ENCODE measurements at places on chromosomes 6 and 20.
A peak's percentile ranks its signal among the peaks of the same experiment; 100 is the strongest.

- no peak for DNase-seq
These were observed 173.9 kb downstream of the LRFN2 start for GRCh38 chr6:40413239-40413638.

- DNase-seq = peak; percentile 67
These were observed 9.0 kb downstream of the ATF6B start for GRCh38 chr6:32118782-32119628.

GRCh38 chr6:47464052-47464451, 13.5 kb upstream of the CD2AP start:
- DNase-seq = no peak

GRCh38 chr6:160735523-160735922, 33.5 kb downstream of the PLG start:
- DNase-seq = no peak

DNA sequence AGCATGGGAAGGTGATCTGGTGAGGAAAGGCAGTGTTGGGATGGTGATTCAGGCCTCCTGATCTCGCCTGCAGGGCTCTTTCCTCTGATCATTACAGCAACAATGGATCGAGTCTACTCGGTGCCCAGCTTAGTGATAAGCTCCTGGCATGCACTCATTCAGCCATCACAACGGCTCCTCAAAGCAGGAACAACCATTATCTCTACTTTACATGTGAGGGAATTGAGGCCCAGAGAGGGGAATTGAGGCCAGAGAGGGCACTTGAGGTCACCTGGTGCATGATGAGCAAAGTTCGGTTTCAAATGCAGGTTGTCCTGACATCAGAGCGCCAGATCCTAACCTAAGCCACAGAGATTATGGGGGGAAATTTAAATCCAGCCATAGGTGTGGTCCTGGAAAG, 42.0 kb upstream of the BPIFA2 start:
- no peak for DNase-seq

DNA sequence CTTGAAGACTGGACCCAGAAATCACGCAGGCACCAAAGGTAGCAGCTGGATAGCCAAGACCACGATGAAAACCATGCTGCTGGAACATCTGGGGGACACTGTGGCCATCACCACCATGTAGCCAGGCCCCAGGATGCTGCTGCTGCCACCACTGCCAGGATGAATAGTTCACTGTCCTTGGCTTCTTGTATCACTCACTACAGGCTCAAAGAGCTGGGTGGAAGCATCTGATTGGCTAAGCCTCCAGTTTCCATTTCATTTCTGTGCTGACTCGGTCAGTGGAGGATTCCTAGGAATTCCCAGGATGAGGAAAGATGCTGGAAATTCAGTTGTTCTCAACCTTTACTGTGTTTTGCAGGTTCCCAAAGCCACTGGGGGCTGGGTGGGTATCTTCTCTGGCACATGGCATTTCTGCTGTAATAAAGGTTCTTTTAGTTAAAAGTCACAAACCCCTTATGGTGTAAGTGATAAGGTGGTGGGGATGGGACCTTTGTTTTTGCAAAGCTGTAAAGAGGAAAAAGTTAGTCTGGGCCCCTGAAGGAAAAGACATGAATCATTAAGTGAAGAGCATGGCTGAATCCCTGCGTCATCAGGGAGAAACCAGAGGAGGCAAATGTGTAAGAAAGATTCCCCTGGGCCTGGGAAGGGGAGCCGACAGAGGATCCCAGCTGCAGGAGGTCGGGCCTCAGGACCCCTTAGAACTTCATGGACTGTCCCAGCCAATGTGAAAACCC, 75.6 kb upstream of the RNF24 start:
- no peak for DNase-seq

DNA sequence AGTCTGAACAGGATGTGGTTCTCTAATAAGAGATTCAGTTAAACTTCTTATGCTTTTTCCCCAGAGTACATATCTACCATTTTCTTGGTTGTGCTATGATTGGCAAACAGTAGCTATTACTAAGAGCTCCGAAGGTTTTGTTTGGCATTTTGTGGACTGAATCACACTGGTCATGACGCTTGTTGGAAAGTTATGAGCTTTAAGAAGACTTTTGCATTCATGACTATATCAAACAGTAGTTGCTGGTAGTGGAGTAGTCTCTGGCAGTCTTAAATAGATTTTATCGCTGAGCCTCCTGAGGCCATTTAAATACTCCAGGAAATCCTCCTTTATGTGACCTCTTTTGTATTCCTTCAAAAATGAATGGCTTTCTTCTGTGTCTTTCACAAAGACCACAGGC, 40.8 kb downstream of the CCDC170 start:
- no peak for DNase-seq

DNA sequence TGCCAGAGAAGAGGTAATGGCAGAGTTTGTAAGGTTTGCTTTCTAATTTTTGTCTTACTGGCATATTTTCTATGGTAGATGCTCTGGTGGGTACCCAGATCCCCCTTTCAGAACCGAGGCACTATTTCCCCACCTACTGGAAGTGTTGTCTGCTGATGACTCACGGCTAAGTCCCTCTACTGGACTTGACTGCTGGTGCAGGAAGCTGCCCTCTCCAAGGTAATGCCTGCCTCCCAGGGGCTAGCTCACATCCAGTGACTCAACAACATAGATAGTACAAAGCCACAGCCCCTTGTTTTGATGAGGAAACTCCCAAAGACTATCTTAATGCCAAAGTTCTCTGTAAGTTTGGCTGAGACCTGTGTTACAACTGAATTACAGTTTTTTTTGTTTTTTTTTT, 285.4 kb upstream of the FLRT3 start:
- DNase-seq = no peak

GRCh38 chr20:37936041-37936440, 33.1 kb downstream of the VSTM2L start:
- no peak for DNase-seq

- no peak for DNase-seq
These were observed 8.2 kb upstream of the PXDC1 start for GRCh38 chr6:3759646-3760232.

- DNase-seq = no peak
These were observed 16.6 kb upstream of the HCK start for GRCh38 chr20:32035426-32035779.

DNA sequence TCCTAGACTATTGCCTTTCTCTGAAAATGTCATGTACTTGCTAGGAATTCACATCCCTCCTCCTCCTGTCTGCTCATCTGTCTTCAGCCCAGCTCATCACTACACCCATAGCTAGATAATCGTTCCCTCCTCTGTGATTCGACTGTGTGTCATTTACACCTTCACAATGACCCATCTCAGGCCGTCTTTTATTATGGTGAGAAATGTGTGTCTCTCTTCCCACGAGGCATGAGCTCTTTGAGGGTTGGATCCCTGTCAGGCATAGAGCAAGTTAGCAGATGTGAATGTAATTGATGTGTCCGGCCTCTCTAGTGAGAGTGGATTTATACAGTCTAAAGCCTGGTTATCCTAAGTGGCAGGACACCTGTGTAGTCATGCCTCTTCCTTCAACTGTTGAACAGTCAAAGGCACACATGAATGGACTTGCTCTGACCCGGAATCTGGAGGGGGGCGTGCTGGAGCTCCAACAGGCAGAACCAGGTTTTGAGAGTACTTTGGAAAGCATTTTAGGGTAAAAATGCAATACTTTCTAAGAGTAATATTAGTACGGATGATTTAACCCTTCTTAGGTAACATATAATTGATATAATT, 182.1 kb downstream of the UTRN start:
- no peak for DNase-seq

GRCh38 chr6:41161851-41162552, 914 bp downstream of the TREM2 start:
- DNase-seq = no peak

GRCh38 chr20:50421356-50422340, 88.5 kb upstream of the PTPN1 start:
- no peak for DNase-seq

DNA sequence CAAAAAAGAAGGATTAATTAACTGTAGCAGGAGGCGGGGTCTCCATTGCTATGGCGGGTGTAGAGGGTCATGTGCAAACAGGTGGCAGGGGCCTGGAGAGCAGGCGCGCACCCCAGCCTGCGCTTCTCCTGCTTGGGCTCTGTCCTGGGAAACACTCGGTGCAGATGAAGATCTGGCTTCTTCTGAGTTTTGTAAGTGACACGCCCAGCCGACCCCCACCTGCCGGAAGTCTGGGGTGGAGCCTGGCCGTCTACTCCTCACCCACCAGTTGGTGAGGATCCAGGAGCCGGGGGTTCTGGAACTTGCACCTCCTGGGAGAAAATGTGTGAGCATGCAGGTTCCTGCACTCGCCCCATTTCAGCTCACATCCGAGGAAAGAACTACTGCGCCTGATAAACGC, 19.3 kb downstream of the PMEPA1 start:
- no peak for DNase-seq

GRCh38 chr6:21748343-21749056, 154.9 kb downstream of the SOX4 start:
- DNase-seq = no peak

DNA sequence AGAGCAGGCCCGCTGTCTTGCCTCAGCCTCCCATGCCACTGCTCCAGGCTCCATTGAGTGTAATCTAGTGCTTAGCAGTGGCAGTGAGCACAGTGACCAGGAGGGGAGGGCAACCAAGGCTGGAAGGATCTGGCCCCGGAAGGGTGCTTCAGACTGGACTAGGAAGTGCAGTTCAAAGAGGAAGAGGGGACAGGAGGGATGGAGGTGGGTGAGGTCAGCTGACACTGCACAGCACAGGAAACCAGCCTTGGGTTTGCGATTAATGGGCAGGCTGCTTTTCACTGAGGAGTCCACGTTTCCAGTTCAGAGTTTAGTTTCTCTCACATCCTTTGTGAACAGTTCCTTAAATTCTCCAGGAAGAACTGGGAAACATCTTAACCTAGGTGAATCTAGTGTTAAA, 46.9 kb downstream of the CDS2 start:
- DNase-seq = no peak

GRCh38 chr20:40503119-40503518, 185.9 kb downstream of the MAFB start:
- DNase-seq = no peak

DNA sequence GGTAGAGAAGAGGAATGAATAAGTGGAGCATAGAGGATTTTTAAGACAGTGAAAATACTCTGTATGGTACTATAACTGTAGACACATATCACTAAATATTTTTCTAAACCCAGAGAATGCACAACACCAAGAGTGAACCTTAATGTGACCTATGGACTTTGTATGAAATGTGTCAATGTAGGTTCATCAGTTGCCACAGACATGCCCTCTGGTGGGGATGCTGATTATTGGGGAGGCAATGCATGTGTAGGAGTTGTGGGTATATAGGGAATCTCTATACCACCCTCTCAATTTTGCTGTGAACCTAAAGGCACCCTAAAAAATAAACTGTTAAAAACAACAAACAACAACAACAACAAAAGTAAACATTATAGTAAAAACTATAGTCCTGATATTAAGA, 293.7 kb downstream of the RNF144B start:
- DNase-seq = no peak

GRCh38 chr6:158041788-158042187, 60.1 kb downstream of the SYNJ2 start:
- DNase-seq = no peak

DNA sequence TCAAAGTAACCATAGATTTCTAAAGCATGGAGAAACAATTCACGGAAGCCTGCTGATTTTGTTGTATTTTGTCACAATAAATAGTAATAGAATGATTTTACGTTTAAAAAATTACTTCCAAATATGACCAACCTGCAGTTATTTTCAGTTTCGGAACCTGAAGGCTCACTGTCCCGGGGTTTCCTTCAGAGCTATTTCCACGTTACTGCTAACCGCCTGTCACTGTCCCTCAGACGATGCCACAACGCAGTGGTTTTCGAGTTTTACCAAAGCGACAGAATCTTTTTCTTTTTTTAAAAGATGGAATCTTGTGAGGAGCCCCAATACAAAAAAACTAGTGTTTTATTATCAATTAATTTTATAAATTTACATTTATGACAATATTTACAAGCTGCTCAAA, 40.5 kb downstream of the PSMG4 start:
- no peak for DNase-seq

DNA sequence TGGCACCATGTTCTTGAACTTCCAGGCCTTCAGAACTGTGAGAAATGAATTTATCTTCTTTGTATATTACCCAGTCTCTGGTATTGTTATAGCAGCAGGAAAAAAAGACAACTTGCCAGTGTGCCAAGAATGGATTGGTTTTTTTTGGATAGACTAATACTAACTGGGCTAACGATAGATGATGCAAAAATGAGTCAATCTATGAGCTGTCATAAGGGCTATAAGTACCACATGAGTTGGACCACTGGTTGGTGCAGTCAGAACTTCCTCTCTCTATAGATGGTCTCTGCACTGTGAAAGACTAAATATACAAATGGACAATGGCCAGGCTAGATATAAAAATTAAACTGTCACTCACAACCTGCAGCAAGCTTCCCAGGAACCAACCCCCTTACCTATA, 87.6 kb upstream of the COL21A1 start:
- no peak for DNase-seq

DNA sequence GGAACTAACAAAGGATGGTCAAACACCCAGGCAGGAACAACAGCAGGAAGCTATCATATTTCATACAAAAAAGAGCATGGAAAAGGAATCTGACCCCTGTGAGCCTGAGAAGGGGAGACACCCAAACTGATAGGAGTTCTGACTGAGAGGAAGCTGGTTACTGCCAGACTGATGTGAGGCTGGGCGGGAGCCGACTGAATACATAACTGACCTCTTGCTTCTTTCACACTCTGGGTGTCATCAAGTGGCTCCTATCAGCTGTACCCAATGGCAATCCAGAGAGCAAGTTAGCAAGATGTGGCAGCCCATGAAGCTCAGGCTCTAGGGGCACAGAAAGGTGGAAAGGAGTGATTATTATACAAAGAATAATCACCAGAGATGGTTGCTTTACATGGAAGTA, 795.1 kb upstream of the HS3ST5 start:
- DNase-seq = no peak

DNA sequence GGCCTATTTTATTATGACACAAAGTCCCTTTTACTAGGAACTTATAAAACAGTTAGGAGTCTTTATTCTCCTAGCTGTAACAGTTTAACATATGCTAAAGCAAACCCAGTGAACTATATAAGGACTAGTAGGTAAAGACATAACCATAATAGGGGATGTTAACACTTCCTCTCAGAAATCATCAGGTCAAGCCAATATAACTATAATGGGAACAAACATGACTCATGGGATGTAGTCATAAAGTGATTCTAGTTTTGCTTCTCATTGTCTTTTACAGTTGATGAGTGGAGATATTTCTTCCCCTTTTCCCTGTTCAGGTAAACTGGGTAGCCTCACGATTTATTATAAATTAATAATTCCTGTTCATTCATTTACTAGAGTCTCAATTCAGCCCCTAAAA, 9.7 kb downstream of the PTCHD4 start:
- no peak for DNase-seq

GRCh38 chr6:12649325-12649724, 67.2 kb upstream of the PHACTR1 start:
- no peak for DNase-seq

DNA sequence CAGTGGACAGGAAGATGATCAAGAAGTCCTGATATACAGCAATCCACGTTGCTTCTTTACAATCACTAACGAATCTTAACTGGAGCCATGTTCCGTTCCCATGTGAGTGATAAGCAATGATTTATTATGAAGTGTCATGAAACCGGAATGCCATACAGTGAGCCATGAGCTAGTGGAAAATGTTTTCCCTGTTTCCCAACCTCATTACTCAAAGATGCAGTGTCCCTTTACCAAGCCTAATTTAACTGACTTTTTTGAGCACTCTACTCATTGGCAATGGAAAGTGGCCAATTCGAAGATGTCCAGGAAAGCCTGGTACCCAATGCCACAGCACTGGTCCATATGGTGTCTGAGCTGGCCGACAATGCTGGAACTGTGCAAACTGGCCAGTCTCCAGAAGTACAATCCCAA, 148.3 kb downstream of the ZNF217 start:
- no peak for DNase-seq
